ENCODE measurements at places on chromosomes 1 and 21. TPM values are rescaled to one million over a fixed set of nuclear protein-coding genes. Genes with fewer than 3 reads are reported as not detected.
A peak's percentile ranks its signal among the peaks of the same experiment; 100 is the strongest.

MATN1 gene
- not detected for total RNA-seq

ZFP69B gene
- total RNA-seq: 1.6 TPM

ST6GALNAC3 gene
- 1.4 TPM for total RNA-seq

KCNE2 gene
- not detected for total RNA-seq

NBPF9 gene
- total RNA-seq: 12.4 TPM

S100A8 gene
- 50.0 TPM for total RNA-seq

TAS1R3 gene
- total RNA-seq: 0.26 TPM

GRCh38 chr1:147444381-147444780, 96.9 kb upstream of the BCL9 start:
- DNase-seq: no peak

GRCh38 chr1:46725736-46726108, 6.8 kb upstream of the EFCAB14 start:
- DNase-seq: peak; percentile 83

- peak; percentile 64 for DNase-seq
Measured at GRCh38 chr21:38820471-38821239, 14.9 kb downstream of the ETS2 start.

DNA sequence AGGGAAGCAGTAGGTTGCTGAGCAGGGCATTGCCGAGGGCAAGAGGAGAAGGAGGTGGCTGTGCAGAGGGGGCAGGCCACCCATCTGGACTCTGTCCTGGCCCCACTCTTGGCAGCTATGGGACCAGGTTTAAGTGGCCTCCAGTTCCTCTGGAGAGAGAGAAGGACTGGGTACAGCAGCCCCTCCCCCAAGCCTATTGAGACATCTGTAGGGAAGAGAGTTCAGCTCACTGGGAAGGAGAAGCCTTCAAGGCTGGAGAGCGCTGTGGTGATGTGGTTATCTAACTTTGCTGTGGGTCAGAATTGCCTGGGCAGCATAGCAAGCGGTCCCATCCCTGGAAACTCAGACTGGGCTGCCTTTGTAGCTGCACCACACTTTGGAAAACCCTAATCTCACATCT, 93.9 kb downstream of the KCNJ15 start:
- no peak for DNase-seq

- DNase-seq: no peak
Measured at GRCh38 chr1:227779021-227779441, 36.4 kb upstream of the PRSS38 start.

- DNase-seq: no peak
Measured at GRCh38 chr1:223486932-223487886, 94.0 kb downstream of the CCDC185 start.

GRCh38 chr1:155177192-155177917, 3.7 kb downstream of the TRIM46 start:
- DNase-seq: peak; percentile 38

GRCh38 chr21:16419188-16419921, 689.6 kb downstream of the USP25 start:
- peak; percentile 62 for DNase-seq

GRCh38 chr1:19605967-19606366, 38.1 kb upstream of the NBL1 start:
- no peak for DNase-seq

- no peak for DNase-seq
Measured at GRCh38 chr21:42679319-42680057, 26.1 kb downstream of the PDE9A start.

DNA sequence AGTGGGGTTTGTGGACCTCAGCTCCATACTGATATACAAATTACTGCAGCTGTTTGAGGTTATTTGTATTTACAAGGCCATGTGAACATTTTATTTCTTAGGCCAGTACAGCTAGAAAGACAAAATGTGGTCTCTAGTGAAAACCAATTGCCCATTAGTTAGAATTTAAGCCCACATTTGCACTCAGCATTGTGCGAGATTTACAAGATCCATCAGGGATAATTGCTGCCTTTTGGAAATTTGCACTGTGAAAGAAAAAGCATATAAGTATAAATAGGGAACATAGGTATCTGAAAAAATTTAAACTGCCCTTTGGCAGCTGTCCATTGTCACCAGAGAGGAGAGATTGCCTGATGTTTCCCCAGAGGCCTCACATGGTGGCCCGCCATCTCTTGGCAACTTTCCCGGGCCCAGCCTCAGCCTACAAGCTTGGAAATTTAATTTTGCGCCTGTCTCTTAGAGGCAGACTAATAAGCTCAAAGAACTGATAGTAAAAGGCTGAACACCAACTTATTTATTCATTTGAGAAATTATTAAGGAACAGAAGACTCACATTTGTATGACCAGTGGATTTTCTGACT, 120.7 kb downstream of the MAP3K21 start:
- DNase-seq: no peak

DNA sequence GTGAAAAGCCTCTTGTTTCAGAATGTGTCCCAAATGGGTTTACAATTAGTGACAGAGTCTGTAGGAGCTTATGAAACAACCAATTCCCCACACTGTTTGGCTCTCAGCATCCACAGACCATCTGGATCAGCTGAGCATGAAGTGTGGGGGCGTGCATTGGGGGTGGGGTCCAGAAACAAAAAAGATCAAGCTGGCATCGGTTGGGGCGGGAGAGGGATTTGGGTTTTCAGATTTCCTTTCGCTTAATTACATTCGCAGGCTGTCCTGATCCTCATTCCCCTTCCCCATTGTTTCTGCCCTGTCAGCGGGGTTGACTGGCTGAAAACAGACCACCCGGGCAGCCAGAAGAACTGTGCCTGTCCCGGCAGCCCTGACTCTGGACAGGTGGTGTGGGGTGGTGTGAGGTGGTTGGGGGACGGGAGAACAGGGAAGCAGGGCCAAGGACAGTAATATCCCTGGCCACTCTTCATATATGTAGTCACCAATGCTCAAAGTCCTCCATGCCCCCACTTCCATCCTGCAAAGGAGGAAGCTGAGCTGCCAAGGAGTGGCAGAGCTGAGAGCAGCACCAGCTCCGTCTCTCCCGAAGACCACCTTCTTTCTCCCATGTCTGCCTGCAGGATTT, 92.0 kb downstream of the IER5 start:
- no peak for DNase-seq

DNA sequence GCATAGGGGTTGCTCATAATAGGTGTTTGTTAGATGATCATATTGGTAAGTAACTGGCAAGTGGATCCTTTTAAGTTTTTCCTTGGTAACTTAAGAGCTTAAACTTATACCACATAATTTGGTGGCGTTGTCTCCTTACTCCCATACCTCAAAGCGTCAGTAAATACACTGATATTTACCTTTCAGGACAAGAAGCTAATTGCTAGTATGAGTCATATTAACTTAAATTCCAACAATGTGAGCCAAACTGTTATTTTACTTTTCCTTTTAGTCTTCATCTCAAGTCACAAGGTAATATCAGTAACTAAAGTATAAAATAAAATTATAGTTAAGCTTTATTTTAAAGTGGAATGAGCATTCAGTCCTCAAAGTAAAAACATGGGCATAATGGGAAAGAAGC, 9.0 kb upstream of the SH3GLB1 start:
- DNase-seq: peak; percentile 64

GRCh38 chr1:21069549-21069948, 107.1 kb downstream of the EIF4G3 start:
- DNase-seq: no peak

GRCh38 chr1:46134660-46135331, 2.4 kb upstream of the PIK3R3 start:
- DNase-seq: peak; percentile 95

- DNase-seq: no peak
Measured at GRCh38 chr1:243723458-243724043, 126.5 kb downstream of the AKT3 start.

- no peak for DNase-seq
Measured at GRCh38 chr1:4166713-4167112, 266.6 kb upstream of the C1orf174 start.

DNA sequence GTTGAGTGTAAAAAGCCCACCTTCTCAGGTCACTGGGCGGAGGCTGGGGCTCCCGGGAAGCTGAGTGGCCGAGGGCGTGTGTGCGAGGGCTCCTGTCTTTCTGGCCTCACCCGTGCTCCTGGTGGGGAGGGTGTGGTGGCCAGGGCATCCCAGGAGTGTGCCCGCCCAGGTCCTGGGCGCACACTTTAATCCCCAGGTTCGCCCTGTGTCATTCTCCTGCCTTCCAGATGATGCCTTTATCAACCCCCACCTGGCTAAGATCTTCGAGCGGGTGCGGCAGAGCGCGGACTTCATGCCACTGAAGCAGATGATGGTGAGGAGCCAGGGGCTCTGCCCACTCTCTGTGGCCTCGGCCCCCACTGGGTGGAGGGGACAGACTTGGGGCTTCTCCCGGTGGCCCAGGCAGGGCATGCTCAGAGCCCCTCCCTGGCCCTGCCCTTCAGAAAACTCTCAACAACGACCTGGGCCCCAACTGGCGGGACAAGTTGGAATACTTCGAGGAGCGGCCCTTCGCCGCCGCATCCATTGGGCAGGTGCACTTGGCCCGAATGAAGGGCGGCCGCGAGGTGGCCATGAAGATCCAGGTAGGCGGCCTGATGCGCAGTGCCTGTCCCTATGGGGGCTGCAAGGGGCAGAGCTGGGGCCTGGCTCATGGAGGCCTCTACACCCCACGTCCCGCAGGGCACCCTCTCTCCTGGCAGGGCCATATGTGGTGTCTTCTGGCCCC, 42.5 kb downstream of the COQ8A start:
- DNase-seq: no peak

GRCh38 chr1:15210651-15211375, 36.2 kb upstream of the FHAD1 start:
- no peak for DNase-seq

DNA sequence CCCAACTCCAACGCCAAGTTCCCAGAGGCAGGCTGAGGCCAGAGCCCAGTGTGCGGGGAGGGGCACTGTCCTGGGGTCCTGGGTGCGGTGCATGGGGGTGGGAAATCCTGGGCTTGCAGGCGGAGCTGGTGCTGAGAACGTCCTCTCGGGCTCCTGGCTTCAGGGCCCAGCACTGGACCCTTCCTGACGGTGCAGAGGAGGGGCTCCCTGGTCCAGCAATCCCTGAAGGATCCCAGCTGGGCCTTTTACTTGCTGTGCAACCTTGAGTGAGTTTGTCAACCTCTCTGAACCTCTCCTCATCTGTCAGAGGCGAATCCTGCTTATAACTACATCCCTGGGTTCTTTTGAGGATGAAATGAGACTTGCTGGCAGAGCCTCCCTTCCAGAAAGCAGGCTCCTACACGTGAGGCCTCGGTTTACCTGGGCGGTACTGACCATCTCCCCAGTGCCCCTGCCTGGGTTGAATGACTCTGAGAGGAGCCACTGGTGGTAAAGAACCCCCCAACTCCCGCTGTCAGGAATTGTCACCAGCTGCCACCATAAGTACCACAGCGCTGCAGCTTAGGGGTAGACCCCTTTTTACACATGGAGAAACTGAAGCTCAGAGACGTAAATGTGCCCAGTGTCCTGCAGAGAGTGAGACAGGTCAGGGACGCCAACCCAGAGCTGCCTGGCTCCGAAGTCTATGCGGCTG, 77.3 kb downstream of the DHRS3 start:
- DNase-seq: no peak
